ENCODE measurements at places on chromosomes 11 and 22. TPM values are rescaled to one million over a fixed set of nuclear protein-coding genes. Genes with fewer than 3 reads are reported as not detected.
A peak's percentile ranks its signal among the peaks of the same experiment; 100 is the strongest.

GRCh38 chr11:35013514-35014233 lies 97.3 kb downstream of the PDHX start:
- H3K4me1 ChIP-seq = no peaks in the 10 kb centered on the region
- H3K27me3 ChIP-seq = no peaks in the 10 kb centered on the region
- no peak overlapping the region for H3K27ac ChIP-seq
- no peaks in the 10 kb centered on the region for H3K36me3 ChIP-seq

TRIM6 gene
- total RNA-seq = 3.5 TPM

- peak overlapping the region; percentile 7 for H3K4me3 ChIP-seq
- H3K36me3 ChIP-seq = no peaks in the 10 kb centered on the region
- H3K27ac ChIP-seq = no peak overlapping the region
- H3K27me3 ChIP-seq = no peaks in the 10 kb centered on the region
- H3K4me1 ChIP-seq = no peaks in the 10 kb centered on the region
- no peak for DNase-seq
Measured at GRCh38 chr11:133082841-133083488, 449.3 kb downstream of the OPCML start.

FAM89B gene
- 74.0 TPM for total RNA-seq

WBP2NL gene
- 3.0 TPM for total RNA-seq

FIBIN gene
- total RNA-seq = 22.5 TPM

DNA sequence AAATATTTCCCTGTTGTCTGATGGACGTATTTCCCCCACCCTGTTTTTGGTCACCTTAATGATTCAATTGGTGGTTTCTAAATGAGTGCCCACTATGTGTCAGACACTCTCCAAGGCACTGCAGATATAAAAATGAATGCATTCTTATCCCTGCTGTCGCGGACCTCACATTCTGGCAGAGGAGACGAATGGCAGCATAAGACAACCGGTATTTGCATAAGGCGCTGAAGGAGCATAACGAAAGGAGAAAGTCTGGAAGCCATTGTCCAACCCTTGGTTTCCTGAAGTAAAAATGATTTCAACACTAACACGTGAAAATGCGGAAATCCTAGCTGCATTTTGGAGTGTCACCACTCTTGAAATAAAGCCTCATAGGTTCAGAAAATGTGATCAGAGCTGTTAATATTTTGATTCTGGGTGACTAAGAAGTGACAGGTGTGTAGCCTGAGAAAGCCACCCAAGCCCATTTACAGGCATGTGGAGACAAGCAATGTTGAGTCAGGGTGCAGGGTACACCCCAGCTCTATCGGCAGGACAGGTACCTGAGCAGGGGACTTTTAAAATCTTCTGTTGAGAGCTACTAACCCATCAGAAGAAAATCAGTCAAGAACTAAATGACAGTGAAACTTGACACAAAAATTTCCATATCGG lies 10.1 kb upstream of the GAB2 start:
- H3K4me3 ChIP-seq = no peak overlapping the region
- no peak for DNase-seq
- no peak overlapping the region for H3K27ac ChIP-seq
- peaks cover 5% of the 10 kb centered on the region for H3K4me1 ChIP-seq
- no peaks in the 10 kb centered on the region for H3K27me3 ChIP-seq

DNA sequence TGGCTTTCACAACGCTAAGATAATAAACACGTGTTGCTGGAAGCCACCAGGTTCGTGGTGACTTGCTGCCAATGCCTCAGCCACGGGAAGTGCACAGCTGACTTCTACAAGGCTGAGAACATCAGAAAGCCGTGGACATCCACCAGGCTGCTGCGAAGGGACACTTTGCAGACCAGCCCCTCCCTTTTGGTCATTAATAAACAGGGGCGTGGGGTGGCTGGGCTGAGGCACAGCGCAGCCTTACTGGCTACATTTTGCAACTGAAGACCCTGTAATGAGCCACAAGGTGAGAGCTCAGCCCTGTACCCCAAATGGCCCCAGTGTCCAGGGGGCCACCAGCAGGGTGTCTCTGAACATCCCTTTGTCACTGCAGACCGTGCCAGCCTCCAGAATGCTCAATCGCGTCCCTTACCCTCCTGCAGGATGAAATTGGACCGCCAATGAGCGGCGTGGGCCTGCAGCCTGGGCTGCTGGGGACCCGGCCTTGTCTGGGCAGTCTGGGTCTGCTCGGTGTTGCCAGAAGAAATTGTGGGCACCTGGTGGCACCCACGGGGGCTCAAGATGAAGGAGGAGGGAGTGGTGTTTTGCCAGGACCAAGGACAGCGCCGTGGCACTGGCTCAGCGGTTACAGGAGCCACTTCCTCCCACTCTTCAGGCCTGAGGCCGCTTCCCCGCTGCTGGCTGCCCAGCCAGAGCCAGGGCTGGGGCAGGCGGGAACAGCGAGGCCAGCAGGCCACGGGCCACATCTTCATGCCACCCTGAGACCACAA lies 181.9 kb downstream of the CTTN start:
- no peaks in the 10 kb centered on the region for H3K4me1 ChIP-seq
- H3K27ac ChIP-seq = no peak overlapping the region
- H3K4me3 ChIP-seq = no peak overlapping the region
- peak; percentile 26 for DNase-seq
- no peaks in the 10 kb centered on the region for H3K27me3 ChIP-seq
- H3K36me3 ChIP-seq = no peaks in the 10 kb centered on the region

FOLR1 gene
- 0.35 TPM for total RNA-seq

DNA sequence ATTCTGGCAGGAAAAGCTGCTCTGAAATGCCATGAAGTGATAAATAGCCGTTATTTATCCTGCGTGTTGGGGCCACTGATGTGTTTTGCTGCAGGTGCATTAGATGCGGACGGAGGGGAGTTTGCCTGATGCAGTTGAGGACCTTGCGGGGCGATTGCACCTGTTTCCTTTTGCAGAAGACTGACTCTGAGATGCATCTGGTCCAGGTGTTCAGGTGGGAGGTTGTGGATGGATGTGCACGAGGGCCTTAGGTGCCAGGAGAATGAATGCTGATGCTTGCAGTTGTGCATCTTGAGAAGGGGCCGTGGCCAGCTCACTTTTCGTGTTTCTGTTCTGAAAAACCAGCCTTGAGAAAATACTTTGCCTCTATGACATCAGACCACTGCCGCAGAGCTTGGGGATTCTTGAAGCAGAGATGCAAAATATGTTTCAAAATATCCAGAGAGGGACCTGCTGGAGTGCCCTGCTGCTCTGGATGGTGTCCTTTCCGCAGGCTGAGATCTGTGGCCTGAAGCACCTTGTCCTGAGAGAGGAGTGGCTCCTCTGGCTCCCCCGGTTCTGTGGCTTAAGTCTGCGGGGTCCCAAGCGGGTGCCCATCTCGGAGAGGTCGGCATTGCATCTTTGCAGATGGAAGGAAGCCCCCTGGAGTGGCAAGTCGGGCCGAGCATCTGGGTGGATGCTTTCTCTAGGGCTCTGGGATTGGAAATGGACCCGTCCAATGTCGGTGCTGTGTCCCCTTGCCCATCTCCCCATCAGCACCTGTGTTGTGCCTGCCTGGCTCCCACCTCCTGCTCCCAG lies 1031.1 kb downstream of the TBC1D22A start:
- no peaks in the 10 kb centered on the region for H3K4me1 ChIP-seq
- no peak overlapping the region for H3K4me3 ChIP-seq
- no peak for DNase-seq
- no peaks in the 10 kb centered on the region for H3K27me3 ChIP-seq
- H3K36me3 ChIP-seq = no peaks in the 10 kb centered on the region
- H3K27ac ChIP-seq = no peak overlapping the region

DNA sequence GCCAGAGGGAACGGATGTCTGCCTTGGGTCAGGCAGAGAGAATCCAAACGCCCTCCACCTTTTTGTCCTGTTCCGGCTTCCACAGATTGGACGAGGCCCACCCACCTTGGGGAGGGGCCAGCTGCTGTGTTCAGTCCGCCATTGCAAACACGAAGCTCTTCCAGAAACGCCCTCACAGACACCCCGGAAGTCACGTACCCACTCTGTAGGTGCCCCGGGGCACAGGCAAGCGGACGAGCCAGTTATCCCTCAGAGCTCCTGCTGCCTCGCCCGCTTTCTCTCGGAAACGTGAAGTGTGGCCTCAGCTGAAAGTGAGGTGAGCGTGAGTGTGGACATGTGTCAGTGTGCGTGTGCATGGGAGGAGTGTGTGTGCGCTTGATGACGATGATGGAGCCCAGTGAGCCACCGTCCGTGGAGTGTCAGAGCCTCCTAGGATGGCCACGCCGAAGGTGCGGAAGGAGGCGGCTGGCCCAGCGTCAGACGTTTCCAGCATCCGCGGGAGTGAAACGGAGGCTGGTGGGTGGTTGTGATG lies 869.2 kb downstream of the TBC1D22A start:
- H3K4me3 ChIP-seq = no peak overlapping the region
- H3K4me1 ChIP-seq = no peaks in the 10 kb centered on the region
- H3K27ac ChIP-seq = no peak overlapping the region
- no peaks in the 10 kb centered on the region for H3K27me3 ChIP-seq

MFRP gene
- not detected for total RNA-seq

GRCh38 chr22:41560095-41560471 lies 727 bp upstream of the CSDC2 start:
- H3K27me3 ChIP-seq = no peaks in the 10 kb centered on the region
- peaks cover 30% of the 10 kb centered on the region for H3K4me1 ChIP-seq
- no peaks in the 10 kb centered on the region for H3K36me3 ChIP-seq
- peak; percentile 72 for DNase-seq

- no peak overlapping the region for H3K4me3 ChIP-seq
- H3K36me3 ChIP-seq = no peaks in the 10 kb centered on the region
- H3K27ac ChIP-seq = no peak overlapping the region
- H3K4me1 ChIP-seq = no peaks in the 10 kb centered on the region
Measured at GRCh38 chr11:57614234-57614772, 16.8 kb downstream of the SERPING1 start.

GRCh38 chr11:59754859-59755700 lies at the start of gene STX3:
Gene STX3 (plus strand): TSS chr11:59755376. CDS start chr11:59755606, 230 bp downstream.
- H3K4me3 ChIP-seq = peak within 1 kb of the TSS; percentile 73
- H3K36me3 ChIP-seq = no peaks in the 10 kb centered on the region
- H3K27me3 ChIP-seq = no peaks in the 10 kb centered on the region
- peak within 1 kb of the TSS; percentile 95 for H3K27ac ChIP-seq
- peaks cover 6% of the 10 kb centered on the region for H3K4me1 ChIP-seq

DNA sequence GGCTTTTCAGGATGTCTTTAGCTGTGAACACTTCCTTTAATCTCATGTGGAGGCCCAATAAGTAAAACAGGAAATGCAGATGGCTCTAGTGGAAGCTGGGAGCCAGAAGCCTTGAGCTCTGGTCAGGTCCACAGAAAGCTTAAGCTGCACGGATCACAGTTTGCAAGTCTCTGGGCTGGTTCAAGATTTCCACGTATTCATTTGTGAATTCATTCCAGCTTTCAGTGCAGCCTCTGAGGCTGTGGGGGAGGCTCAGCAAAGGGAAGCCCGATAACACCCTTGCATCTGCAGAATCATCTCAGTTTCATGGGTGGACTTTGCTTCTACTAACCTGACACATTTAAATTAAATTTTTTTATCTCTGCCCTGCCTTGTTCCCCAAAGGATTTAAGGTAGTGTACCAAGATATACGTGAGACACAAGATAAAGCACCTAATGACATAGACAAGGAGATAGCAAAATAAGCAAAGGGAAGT lies 65.6 kb downstream of the ISX start:
- no peak overlapping the region for H3K27ac ChIP-seq
- H3K27me3 ChIP-seq = no peaks in the 10 kb centered on the region
- DNase-seq = no peak
- no peaks in the 10 kb centered on the region for H3K36me3 ChIP-seq
- H3K4me3 ChIP-seq = no peak overlapping the region
- H3K4me1 ChIP-seq = no peaks in the 10 kb centered on the region

OR52L1 gene
- total RNA-seq = not detected

DNA sequence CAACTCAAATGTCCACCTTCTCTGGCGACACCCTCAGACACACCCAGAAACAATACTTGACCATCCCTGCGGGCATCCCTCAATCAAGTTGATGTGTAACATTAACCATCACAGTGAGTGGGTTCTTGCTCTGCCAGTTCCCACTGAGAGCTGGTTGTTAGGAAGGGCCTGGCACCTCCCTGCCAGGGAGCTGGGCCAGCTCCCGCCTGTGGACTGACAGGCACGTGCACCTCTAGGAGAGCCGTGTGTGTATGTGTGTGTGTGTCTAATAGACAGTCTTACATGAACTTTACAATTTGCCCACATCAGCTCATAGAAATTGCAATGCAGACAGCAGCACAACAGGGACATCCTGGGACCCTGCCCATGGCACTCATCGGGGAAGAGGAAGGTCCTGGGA lies 298.7 kb downstream of the SHANK2 start:
- DNase-seq = no peak
- no peaks in the 10 kb centered on the region for H3K36me3 ChIP-seq
- H3K4me3 ChIP-seq = no peak overlapping the region
- H3K27ac ChIP-seq = no peak overlapping the region
- H3K4me1 ChIP-seq = no peaks in the 10 kb centered on the region

INSC gene
- total RNA-seq = not detected
